ENCODE measurements at places on chromosomes 4 and X.
A peak's percentile ranks its signal among the peaks of the same experiment; 100 is the strongest.

GRCh38 chrX:128807367-128807766 is 715.9 kb downstream of the SMARCA1 start:
- DNase-seq, result no peak

DNA sequence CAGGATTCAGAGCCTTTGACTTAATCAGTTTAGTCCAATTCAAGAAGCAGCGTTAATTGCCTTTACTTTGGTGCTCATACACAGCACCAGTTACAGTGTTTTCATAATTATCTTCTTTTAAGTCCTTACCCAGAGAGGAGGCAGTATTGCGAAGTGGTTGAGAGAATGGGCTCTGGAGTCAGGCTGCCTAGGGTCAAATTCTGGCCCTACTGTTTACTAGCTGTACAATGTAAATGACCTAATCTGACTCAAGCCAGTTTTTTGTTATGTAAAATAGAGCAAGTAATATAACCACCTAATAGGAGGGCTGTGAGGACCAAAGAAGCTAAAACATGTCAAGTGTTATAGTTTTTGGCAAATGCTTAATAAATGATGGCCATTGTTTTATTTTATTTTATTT is 27.6 kb downstream of the WDR44 start:
- DNase-seq, result no peak

- DNase-seq, result no peak
Measured at GRCh38 chrX:72052415-72053090, 79.2 kb downstream of the RTL5 start.

GRCh38 chr4:139629436-139630125 is 36.0 kb upstream of the MGST2 start:
- no peak for DNase-seq

DNA sequence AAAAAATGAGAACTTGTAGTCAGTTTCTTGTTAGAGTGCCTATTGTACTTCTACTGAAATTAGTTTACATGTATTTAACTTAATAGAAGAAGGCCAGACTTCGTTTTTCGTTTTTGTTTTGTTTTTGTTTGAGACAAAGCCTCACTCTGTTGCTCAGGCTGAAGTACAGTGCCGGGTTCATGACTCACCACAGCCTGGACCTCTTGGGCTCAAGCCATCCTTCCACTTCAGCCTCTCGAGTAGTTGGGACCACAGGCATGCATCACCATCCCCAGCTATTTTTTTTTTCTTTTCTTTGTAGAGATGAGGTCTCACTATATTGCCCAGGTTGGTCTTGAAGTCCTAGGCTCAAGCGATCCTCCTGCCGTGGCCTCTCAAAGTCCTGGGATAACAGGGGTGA is 793.9 kb downstream of the ADGRL3 start:
- no peak for DNase-seq

GRCh38 chrX:150700107-150700506 is 6.9 kb downstream of the MTMR1 start:
- no peak for DNase-seq

GRCh38 chr4:109548655-109549054 is 11.4 kb upstream of the MCUB start:
- no peak for DNase-seq

- no peak for DNase-seq
Measured at GRCh38 chr4:102867278-102868152, 1.3 kb upstream of the CISD2 start.

DNA sequence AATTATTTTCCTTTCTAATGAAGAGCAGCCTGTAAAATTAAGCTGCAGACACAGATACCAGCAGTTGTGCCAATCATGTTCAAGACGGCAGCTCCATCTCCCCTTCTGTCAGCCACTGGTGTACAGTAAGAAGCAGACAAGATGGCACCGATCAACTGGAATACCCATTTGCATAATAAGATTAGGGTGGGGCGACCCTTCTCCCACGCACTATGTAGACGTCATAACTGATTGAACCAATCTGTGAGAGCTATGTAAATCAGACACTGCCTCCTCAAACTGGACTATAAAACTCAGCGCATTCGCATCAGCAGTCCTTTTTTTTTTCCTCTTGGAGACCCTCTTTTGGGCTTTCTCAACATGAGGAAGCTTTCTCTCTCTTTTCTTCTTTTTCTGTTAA is 40.4 kb upstream of the INTS6L start:
- no peak for DNase-seq

GRCh38 chr4:81470456-81471297 is 1.0 kb downstream of the RASGEF1B start:
- DNase-seq, result peak; percentile 68

DNA sequence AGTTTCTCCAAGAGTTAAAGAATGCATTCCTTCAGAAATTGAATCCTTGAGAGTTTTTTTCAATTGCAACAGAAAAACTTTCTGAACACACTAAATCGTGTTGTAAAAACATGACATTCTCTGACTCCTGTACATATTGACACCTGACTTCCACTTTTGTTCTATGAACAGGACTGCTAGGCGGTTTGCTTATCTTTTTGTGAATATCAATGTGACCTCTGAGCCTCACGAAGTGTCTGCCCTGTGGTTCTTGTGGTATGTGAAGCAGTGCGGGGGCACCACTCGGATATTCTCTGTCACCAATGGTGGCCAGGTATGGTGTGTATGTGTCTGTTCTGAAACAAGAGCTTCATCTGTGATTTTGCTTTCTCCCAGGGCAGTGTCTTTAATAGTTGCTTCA is 71.9 kb downstream of the MAOA start:
- DNase-seq, result no peak

DNA sequence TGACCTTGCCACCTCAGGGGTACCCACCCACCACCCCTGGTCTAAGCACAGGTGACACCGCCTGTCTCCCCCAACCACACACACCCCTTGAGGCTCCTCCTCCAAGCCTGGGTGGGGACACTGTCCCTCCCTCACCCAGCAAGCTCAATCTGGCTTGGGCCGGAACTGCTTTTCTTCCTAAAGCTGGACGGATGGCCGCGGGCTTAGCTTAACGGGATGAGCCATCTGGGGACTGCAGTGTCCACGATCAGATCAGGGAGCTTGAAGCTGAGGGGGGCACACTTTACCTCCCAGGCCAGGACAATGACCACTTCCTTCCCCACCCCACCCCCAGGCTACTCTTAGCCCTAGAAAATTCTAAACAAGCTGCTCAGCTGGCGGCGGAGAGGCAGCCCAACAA is 1.0 kb upstream of the SLC6A8 start:
- peak; percentile 71 for DNase-seq

- DNase-seq, result no peak
Measured at GRCh38 chrX:48904180-48904579, 6.5 kb downstream of the PQBP1 start.

DNA sequence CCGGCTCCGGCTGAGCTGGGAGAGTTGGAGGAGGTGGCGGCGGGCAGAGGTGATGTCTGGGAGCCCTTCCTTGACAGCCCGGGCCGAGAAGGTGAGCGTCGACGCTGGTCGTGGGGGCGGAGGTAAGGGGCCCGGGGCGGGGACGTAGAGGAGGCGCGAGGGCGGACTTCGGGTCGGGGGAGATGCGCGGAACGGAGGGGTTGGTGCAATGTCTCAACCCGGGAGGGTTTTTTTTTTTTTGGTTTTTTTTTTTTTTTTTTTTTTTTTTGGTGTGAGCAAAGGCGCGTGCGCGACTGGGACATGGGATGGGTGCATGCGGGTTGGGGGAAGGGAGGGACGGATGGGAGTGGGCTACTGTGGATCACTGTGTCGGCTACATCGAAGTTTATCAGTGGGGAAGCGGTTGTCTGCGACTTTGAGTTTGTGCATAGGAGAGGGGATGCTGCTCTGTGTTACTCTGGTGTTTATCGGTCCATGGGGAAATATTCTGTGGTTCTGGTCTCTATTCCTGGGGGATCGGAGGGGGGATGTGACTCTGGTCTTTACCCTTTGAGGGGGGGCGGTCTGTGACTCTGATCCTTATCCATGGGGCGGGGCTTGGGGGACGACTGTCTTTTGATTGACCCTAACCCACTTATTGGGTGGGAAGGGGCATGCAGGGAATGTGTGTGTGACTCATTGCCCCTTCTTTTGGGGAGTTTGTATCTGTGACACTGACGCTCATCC is 537 bp downstream of the RBM10 start:
- peak; percentile 27 for DNase-seq

GRCh38 chr4:125703443-125703842 is 388.7 kb downstream of the FAT4 start:
- no peak for DNase-seq

DNA sequence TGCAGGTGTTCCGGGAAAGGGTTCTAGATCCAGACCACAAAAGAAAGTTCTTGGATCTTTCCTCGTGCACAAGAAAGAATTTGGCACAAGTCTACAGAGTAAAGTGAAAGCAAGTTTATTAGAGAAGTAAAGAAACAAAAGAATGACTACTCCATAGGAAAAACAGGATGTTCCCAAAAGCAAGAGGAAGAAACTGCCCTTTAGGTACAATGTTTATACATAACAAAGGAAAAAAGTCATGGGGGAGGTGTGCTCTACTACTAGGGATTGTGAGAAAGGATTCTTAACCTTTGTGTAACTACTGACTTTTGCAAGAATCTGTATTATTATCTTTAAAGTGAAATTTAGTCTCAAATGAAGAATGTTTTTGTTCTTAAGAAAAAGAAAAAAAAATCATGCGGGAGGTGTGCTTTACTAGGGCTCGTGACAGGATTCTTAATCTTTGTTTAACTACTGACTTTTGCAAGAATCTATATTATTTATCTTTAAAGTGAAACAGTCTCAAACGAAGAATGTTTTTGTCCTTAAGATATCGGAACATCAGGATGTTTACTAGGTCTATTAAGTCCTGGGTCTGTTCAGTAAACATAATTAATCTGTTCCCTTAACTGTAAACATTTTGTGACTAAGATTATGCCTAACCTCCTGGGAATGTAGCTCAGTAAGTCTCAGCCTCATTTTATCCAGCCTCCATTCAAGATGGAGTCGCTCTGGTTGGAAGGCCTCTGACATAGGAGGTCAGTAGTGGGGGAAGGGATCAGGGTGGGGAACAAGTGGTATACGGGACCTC is 110.4 kb upstream of the BEND4 start:
- DNase-seq, result no peak

- no peak for DNase-seq
Measured at GRCh38 chr4:168724243-168724642, 227.4 kb downstream of the PALLD start.

All from colonic mucosa (tissue), 4 donors.